ENCODE measurements at places on chromosomes 16 and 17.

- DNase-seq: no peak
These were observed 4.7 kb downstream of the KCTD5 start for GRCh38 chr16:2686912-2687507.

DNA sequence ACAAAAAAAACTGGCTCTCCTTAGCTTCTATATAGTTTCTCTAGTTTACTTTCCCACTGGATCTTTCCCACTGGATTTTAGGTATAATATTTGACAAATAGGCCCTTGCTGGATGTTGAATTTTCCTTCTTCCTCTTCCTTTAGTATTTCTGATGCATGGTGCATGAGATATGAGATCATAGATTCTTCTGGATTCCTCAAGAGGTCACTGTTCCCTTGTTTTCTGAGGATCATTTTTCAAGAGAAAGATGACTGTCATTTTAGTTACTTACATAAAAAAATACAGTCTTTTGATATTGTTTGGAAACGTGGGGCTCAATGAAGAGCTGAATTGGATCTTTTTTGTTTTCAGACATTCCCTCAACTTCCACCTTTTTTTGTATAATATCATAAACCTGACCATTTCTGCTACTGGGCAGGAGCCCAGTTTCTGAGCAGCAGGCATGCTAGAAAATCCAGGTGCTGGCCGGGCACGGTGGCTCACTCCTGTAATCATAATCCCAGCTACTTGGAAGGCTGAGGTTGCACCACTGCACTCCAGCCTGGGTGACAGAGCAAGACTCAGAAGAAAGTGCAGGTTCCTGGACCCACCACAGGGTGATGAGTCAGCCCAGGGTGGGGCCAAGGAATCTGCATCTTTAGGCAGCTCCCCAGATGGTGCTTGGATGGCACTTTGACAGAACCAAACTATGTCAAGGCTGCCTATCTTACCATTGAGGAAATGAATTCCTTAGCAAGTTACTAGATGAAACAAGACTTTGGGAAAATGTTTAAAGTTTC, 70.3 kb downstream of the SDR42E1 start:
- DNase-seq: peak; percentile 41

- DNase-seq: no peak
These were observed 360.6 kb upstream of the XYLT1 start for GRCh38 chr16:17831330-17831729.

DNA sequence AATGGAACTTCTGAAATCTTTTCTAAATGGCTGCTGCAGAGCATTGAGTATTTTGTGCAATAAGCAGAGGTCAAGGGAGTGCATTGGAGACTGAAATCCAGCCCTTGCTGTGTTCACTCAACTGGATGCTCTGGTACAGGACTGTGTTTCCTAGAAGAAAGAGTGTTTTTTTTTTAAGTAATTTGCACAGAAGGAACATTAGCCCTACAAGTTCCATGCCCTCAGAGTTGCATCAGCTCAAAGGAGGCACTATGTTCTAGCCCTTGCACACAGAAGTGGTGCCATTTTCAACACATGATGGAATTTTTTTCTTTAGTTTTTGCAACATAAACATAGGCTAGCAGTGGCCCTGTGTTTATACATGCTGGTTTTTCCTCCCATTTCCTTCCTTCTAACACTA, 144.1 kb upstream of the HLF start:
- DNase-seq: no peak

GRCh38 chr16:68046106-68046505, 23.0 kb downstream of the DUS2 start:
- no peak for DNase-seq

GRCh38 chr16:23435500-23435899, 17.5 kb downstream of the COG7 start:
- DNase-seq: peak; percentile 48

GRCh38 chr17:47704736-47705135, 10.8 kb downstream of the TBKBP1 start:
- DNase-seq: no peak

GRCh38 chr16:60491273-60491672, 1545.0 kb downstream of the CDH8 start:
- no peak for DNase-seq

- DNase-seq: no peak
These were observed 10.7 kb downstream of the DLX3 start for GRCh38 chr17:49984283-49984682.

- no peak for DNase-seq
These were observed 848 bp upstream of the KRT19 start for GRCh38 chr17:41528959-41529353.

GRCh38 chr16:27301236-27301861, 12.4 kb upstream of the IL4R start:
- DNase-seq: no peak

DNA sequence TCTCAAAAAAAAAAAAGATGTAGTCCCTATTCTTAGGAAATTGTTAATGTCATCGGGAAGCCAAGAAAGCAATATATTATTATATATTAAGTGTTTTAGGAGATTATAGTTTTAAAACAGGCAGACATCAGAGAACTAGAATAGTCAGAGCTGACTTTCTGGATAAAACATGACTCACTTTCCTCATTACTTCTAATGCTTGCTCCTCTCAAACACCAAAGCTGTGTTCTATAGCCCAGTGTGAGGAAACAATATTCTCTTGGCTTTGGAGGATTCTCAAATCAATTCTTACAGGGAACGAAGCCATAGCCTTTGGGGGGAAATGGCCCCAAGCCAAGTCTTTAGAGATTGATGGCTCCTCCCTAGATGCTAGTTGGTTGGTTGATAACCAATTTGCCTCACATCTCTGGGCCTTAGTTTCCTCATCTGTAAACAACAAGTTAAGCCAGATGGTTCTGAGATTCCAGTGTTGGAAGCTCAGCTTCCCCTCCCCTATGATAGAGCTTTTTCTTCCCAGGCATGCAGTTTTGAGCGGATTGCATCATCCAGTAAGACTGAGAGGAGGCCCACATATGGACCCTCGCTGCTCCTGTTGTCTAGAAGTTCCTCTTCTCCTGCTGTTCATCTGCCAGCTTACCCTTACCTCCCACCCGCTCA, 12.4 kb downstream of the NMT1 start:
- DNase-seq: no peak

GRCh38 chr16:65413861-65414260, 292.0 kb upstream of the CDH11 start:
- no peak for DNase-seq

GRCh38 chr16:85089525-85089924, 22.7 kb downstream of the CIBAR2 start:
- DNase-seq: no peak

- DNase-seq: no peak
These were observed 15.7 kb upstream of the BAHCC1 start for GRCh38 chr17:81379523-81379942.

DNA sequence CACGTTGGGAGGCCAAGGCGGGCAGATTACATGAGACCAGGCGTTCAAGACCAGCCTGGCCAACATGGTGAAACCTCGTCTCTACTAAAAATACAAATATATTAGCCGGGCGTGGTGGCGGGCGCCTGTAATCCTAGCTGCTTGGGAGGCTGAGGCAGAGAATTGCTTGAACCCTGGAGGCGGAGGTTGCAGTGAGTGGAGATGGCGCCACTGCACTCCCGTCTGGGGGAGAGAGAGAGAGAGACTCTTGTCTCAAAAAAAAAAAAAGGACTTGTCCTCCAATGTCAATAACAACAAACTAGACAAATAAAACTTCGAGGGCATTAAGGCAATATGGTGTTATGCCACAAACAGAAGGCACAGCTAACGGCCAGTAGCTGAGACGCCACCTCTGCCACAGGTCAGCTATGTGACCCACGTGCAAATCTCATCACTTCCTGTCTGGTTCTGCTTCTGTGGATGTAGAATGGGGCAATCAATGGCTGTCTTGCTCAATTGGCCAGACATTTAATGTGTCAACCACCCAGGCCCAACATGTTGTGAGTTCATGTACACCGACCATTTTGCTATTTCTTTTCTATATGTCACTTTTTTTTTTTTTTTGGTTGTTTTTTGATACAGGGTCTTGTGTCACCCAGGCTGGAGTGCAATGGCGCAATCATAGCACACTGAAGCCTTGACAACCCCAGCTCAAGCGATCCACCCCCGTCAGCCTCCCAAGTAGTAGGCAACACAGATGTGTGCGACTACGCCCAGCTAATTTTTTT, 834 bp upstream of the TXNDC11 start:
- peak; percentile 18 for DNase-seq

DNA sequence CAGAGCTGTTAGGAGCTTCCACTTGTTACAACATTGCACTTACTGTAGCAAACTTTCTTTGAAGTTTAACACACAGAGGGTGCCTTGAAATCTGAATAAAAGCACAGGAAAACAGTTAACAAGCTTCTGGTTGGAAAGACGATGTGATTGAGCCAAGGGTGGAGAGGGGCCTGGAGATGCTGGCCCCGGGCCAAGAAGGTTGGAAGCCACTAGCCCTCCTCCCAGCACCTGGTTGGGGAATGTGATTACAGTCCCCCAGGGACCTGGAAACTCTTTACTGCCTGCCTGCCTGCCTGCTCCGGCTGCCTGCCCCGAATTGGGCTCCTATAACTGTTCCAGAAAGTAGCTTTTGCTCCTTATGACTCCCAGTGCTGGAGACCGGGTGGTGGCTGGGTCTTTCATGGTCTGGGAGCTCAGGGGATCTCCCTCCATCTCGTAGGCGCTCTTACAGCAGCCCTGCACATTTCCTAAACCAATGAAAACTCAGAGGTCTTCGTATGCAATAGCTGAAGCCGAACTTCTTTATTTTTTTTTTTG, 48.0 kb upstream of the ZFHX3 start:
- DNase-seq: no peak

DNA sequence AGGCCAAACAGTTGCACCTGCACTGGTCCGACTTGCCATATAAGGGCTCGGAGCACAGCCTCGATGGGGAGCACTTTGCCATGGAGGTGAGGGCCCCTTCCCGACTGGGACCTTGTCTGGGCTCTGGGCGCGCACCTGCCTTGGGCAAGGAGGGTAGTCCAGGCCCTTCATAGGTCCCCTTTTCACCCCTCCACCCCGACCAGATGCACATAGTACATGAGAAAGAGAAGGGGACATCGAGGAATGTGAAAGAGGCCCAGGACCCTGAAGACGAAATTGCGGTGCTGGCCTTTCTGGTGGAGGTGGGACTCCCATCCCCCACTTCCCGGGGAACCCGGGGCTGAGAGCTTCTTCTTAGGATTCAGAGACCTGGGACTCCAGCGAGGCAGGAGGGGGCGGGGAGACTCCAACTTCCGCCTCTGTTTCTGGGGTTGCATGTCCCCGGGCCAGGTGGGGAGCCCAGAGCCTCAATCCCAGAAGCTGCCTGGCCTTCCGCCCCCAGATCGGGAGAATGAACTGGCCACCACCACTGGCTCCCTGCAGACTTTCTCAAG, 7.8 kb downstream of the CA4 start:
- no peak for DNase-seq

DNA sequence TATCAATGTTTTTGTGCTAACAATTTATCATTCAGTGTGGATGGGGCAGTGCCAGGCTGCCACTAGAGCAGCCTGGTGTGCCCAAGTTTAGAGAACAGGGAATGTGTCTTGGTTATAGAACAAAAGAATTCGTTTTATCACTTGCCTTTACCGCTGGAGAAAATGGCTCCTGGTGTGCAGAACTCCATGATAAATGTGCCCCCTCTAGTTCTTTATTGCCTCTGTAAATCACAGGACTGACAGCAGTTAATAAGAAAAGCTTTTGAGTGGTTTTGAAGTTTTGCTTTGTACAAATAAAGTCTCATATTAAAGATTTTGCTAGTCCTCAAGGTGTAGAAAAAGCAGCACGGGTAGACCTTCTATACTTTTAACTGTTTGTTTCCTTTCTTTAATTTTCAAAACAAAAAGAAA, 28.2 kb upstream of the PSMD7 start:
- no peak for DNase-seq

DNA sequence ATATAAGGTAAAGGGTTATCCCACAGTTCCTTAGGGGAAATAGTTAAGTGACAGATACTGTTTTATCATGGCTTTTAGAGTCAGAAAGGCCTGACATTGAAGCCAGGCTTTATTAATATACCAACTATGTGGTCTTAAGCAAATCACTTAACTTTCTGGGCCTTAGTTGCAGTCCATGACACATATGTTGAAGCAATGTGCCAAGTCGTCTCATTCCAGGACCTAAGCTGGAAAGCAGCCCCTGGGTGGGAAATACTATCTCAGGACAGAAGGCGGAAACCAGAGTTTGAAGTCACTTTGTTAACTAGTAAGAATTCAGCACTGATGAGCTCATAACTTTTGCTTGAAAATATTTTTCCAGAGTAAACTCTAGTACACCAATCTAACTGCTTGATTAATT, 80.0 kb downstream of the USP32 start:
- no peak for DNase-seq

GRCh38 chr17:3551189-3551588, 6.4 kb downstream of the TRPV3 start:
- no peak for DNase-seq

DNA sequence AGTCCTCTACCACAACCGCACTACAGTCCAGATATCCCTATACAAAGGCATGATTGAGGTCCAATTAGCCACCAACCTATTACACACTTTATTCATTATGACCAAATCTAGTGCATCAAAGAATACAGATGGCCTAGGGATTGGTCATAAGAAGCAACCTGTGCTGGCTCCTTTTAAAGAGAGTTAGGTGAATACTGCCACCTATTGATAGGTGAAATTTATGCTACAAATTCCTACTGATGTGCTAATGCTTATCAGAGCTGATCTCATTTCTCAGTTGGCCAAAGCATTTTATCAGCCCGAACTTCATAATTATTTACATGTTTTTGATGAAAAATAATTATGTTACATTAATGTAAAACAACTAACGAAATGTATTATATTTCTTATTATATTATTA, 166.3 kb downstream of the ANKFN1 start:
- DNase-seq: peak; percentile 73

DNA sequence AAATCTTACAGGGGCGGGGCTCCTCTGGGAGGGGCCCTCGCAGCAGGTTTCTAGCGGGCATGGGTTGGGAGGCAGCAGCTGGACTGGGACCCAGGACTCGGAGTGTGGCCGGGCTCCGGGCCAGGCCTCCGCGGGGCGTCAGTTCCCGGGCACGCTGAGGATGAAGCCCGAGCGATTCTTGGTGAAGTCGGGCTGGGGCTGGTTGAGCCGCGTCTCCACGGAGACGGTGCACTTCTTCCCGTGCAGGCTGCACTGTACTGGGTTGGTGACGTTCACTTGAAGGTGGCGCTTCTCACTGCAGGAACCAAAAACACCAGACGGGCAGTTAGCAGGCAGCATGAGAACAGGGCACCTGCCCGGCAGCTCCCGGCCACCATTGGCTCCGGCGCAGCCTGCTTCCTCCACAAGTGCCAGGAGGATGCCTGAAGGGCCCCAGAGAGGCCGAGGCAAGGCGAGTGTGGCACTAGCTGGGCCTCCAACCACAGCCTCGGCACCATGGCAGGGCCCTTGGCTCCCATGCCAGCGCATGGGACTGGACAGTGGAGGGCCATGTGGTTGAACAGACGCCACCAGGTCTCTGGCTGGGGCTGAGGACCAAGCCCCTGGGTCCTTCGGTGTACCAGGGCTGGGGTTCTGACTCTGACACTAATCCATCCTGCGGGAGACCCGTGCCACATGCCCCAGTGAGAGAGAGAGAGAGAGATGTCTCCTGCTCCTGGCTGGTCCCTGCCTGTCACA, 8.0 kb downstream of the CDK5R1 start:
- no peak for DNase-seq

- no peak for DNase-seq
These were observed 97.6 kb upstream of the FAM20A start for GRCh38 chr17:68698746-68699145.
